Stimulated activated CD8-positive, alpha-beta memory T cell treated with anti-CD3 and anti-CD28 coated beads, Interleukin-4, amount 100 ng/mL, for 1 hour (primary cell): ENCODE measurements at places on chromosomes 7 and 10.
A peak's percentile ranks its signal among the peaks of the same experiment; 100 is the strongest.

DNA sequence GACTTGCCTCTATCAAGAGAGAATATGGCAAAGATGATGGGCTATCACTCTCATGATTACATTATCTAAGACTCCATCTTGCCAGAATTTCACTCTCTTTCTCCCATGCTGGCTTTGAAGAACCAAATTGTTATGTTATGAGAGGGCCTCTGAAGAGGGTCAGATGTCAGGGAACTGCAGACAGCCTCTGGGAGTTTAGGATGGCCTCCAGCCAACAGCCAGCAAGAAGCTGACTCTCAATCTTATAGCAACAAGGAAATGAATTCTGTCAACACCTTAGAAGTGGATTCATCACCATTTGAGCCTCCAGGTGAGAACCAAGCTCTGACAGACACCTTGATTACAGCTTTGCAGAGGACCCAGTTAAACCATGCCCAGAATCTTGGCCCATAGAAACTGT, 33.6 kb downstream of the ZNF22 start:
- no peak for DNase-seq

- DNase-seq: no peak
These were observed 70.4 kb downstream of the TBXAS1 start for GRCh38 chr7:139899328-139899955.

GRCh38 chr7:27575613-27576012, 87.1 kb downstream of the HIBADH start:
- no peak for DNase-seq

DNA sequence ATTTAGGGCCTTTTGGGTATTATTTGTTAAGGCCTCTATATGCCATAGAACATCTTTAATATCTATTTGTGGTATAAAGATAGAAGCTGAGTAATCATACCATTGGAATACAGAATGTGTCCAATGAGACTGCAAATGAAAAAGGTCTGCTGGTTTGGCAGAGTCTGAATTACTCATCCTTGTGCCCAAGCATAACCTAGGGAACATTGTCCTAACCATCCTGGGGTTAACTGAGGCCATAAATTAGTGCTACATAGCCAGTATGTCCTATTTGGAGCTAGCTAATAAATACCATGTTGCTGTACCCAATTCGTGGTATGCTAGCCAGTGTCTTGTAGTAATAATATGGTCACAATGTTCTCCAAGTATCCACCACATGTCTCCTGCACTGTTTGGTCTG, 117.1 kb downstream of the ANKRD26 start:
- DNase-seq: no peak

DNA sequence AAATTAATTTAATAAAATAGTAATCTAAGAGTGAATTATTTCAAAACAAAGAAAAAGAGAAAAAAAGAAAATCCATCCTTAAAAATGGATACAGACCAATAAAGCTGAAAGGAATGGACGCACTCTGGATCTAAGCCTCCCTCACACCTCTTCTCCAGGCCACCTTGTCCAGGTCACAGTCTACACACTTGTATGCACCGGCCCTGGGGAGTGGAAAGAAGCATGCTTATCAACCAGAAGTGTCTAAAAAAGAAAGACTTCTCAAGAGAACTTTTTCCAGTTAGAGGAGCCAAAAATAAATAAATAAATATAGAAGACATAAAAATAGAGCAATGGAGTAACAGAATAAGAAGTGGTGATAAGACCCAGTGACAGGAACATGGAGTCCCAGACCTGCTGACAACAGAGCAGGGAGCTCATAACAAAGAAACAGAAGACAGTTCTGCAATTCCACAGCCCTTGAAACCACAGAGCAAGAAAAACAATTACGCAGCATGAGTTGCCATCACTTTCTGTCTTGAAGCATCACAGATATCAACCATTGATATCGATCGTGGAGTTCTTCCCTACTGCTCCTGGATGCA, 311.7 kb upstream of the NFE2L3 start:
- no peak for DNase-seq

DNA sequence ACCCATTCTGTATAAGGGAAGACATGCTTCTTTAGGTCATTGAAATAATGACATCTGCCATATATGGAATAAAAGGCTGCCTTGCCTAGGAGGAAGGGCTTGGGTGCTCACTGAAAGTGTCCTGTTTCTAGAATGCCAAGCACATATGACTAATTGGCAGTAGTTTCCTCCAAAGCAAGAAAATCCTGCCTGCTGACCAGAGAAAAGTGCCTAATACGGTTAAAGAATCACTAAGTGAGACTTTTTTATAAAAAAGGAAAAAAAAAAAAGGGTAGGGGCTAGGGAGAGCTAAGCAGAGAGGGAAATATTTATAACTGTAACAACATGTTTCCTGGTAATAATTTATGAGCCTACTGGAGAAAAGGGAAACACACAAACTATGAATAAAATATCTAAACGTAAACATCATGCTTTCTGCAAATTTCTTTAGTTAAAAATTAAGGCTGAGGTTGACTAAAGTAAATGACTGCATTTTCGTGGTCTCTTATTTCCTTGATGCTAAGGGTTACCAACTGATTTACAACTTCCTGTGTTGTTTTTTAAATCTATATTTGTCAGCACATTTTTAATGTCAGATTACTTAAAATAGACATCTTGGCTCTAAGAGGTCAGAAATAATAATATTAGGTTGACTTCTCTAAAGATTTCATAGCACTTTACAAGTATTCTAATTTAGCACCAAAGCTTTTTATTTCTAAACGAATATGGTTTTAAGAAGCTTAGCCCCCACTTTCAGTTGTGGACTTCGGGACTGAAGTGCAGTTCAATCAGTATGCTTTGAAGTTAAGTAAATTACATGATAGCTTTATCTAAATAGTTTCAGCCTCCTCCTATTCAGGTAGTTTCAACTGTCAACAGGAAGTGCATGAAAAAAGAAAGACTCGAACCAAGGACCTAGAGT, 89.6 kb downstream of the CABCOCO1 start:
- DNase-seq: no peak

- DNase-seq: no peak
These were observed 18.0 kb upstream of the ARID5B start for GRCh38 chr10:61883371-61884025.

DNA sequence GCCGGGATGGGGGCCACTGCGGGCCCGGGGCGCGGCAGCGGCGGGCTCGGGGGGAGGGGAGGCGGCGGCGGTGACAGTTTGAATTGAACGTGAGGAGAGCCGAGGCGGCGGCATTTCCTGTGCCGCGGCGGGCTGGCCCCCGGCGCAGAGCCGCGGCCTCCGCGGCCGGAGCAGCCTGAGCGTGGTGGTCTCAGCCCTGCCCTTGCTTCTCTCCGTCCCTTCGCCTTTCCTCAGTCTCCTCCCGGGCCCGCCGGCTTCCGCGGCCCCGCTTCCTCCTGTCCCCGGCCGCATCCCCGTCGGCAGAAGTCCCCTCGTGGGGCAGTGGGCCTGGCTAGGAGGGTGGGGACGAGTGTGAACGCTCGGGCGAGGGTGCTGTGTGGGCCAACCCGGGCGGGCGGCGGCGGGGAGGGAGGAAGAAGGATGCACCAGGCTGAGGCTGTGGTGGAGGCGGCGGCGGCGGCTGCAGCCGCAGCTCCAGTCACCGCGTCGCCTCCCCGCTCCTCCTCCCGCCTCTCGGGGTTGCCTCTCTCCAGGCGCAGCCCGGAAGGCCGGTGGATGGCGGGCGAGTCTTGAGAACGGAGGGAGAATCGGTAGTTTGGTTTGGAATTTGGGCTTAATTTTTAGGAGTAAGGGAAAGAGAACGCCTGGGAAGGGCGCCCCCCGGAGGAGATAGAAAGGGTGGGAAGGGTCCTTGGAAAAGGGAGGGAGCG, 690 bp downstream of the SEPTIN7 start:
- peak; percentile 59 for DNase-seq

DNA sequence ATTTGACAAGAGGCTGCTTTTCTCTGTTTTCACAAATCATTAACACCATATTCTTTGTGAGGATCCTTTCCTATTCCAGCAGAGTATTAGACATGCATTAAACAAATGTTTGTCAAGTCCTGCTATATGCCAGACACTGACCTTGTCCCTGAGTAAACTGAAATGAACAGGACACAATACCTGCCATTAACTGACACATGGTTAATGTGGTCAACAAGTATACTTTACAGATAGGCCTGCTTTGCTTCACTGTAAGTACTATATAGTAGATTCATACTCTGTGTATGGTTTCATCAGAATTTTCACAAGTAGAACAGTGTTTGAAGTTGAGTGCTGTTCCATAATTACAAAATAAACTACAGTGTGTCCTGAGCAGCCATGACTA, 5.9 kb downstream of the TNKS2 start:
- no peak for DNase-seq

- no peak for DNase-seq
These were observed 33.9 kb downstream of the PPIF start for GRCh38 chr10:79380946-79381721.

DNA sequence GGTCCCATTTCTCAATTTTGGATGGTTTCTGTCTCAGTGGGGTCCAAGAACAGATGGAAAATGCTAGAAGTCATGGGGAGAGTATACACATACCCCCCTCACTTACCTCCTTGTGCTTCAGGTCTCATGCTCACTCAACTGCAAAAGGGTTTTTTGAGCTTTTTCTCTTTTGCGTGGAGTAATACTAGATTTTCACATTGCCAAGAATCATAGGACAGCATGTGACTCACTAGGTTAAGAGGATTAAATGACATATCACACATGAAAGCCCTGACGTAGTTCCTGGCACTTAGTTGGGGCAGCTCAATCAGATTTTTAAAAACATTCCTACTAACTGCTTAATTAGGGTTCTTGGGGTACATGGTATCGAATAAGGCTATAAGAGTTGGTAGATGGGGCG, 4.5 kb downstream of the PI4K2A start:
- DNase-seq: no peak

- DNase-seq: no peak
These were observed 6.6 kb downstream of the SFRP5 start for GRCh38 chr10:97765201-97765600.

GRCh38 chr7:43878867-43879266, 9.6 kb upstream of the MRPS24 start:
- no peak for DNase-seq

DNA sequence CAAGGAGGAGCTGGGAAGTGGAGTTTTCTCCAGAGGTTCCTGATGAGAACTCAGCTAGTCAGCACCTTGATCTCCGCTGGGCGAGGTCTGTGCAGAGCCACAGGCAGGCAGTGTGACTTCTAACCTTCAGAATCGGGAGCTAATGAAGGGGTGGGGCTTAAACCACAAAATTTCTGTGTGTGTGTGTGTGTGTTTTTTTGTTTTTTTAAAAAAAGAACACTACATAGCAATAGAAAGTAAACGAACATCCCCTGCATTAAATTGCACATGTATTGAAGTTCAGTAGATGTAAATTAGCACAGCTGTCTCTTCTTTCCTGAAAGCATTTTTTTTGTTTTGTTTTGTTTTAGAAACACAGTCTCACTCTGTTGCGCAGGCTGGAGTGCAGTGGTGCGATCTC, 46.2 kb downstream of the RBM17 start:
- DNase-seq: no peak

DNA sequence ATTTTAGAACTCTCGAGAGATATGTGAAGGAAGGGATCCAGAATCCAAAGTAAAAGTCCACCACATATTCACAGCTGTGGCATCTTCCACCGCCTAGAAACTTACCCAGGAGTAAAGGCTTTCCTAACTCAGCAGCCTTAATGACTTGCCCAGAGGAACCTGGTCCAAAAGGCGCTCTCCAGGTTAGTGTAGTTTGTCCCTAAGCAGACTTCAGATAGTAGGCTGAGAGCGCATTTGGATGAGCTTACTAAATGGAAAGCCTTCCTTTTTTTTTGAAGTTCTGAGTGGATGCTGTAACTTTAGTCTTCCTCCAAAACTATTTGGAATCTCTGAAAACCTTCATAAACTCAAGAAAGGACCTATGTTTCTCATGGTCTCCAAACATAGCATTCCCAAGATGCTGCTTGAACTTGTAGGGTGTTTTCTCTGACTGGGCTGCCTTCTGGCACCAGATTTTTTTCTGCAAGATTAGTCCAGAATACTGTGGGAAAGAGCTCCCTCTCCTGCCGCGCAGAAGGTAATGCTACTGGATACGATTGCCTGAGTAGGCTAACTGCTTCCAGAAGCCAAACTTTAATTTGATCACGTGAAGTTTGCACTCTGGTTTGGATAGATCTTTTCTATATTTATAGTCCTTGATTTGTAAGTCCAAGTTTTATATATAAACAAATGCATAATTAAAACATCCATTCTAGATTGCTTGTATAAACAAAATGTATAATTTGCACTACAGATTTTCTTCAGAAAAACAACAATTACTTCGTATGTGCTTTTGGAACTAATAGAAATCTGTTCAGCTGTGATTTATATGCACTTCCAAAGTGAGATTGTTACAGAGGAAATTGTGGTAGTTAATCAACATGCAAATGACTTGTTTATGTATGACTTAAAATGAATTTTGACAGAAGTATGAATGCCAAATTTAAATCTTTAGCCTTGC, 19.6 kb upstream of the GPR37 start:
- no peak for DNase-seq

GRCh38 chr10:69272624-69273023, 5.7 kb upstream of the HK1 start:
- no peak for DNase-seq

DNA sequence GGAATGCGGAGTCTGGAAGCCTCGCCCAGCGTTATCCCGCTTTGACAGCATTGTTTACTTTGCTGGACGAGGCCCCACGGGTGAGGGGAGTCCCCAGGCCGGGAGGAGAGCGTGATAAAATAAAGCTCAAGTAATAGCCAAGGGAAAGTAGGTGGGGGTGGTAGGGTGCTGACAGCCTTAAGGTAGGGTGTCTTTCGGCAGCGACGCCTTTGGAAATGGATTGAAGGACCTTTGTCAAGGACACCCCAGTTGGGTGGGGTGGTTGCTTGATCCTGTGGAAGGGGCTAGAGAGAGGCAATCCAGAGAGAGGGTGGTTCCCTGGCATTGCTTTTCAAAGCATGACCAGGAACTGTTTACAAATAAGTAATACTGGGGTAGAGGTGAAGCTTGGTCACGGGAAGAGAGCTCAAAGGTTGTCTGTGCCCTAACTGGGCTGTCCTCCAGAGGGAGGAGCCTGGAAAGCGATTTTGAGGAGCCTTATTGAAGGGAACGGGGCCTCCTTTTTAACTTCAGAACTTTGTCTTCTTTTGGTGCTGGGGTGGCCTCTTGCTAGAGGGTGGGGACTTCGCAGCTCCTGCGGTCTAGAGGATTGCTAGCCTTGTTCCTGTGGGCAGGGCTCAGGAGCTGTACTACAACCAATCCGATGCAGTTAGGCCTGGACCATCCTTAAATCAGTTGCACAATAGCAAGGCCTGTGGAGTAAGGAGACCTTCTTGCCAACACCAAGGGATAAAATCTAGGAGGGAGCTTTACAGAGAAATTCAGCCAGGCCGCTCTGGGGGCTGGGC, 1.3 kb downstream of the EIF4EBP2 start:
- no peak for DNase-seq

- DNase-seq: no peak
These were observed 6.7 kb upstream of the FAM180A start for GRCh38 chr7:135755351-135755753.
